ENCODE measurements at places on chromosomes 16 and 17.
A peak's percentile ranks its signal among the peaks of the same experiment; 100 is the strongest.

DNA sequence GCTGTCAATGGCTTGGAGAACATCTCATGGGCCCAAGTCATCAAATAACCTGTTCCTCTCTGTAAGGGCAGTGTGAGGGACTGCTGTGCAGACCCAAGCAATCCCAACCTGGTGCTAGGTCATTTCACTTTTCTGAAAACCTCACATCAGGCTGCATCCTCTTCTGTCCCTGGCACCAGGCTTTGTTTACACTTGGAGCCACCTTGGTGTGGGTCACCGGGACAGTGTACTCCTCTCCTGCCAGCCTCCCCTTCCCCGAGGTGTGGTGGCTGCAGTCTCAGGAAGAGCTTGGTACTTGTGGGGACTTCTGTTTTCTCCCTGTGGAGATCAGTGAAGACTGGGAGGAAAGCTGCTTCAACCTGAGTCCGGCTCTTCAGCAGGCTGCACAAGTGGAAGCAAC is 12.4 kb downstream of the SLC7A6OS start:
- peak overlapping the region; percentile 19 for H3K27ac ChIP-seq
- no peak overlapping the region for H3K4me3 ChIP-seq
- H3K27me3 ChIP-seq: no peaks in the 10 kb centered on the region
- no peaks in the 10 kb centered on the region for H3K36me3 ChIP-seq

- H3K4me3 ChIP-seq: no peak overlapping the region
Measured at GRCh38 chr16:71727551-71728324, 3.2 kb upstream of the PHLPP2 start.

DNA sequence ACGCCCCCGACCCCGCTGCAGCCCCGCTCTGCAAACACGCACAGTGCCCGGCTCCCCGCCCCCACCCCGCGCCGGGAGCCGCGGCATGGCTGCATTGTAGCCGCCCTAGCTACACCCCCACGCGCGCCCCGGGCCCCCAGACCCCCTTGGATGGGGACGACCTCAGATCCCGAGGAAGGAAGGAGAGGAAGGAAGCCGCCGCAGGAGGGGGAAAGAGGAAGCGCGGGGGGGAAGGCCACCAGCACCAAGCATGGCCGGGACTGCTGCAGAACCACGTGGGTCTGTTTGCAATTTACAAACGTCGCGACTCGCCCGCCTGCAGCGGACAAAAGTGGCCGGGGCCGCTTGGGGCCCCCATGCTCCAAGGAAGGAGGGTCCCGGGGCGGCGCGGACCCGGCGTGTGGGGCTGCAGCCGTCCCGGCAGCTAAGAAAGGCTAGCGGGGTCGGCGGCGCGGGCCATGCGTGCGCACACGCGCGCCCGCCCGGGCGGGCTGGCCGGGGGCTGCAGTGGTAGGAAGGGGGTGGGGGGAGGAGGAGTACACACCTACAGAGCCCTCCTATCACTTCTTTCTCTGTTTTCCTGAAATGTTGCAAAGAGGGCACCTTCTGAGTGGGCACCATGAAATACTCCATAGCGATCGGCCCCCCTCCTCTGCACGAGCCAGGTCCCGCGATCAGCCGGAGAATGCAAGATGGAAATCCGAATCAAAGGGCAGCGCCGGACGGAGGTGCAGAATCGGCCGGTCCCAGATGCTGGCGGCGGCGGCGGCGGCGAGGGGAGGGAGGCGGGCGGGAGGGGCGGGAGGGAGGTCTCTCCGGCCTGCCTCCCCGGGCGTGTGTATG is 488 bp downstream of the TFAP4 start:
- H3K36me3 ChIP-seq: no peaks in the 10 kb centered on the region
- DNase-seq: peak; percentile 52
- peak overlapping the region; percentile 95 for H3K4me3 ChIP-seq
- H3K27me3 ChIP-seq: no peaks in the 10 kb centered on the region

GRCh38 chr16:13997933-13998332 is 73.2 kb upstream of the MRTFB start:
- no peaks in the 10 kb centered on the region for H3K36me3 ChIP-seq
- peak; percentile 18 for DNase-seq
- no peaks in the 10 kb centered on the region for H3K27me3 ChIP-seq
- H3K4me3 ChIP-seq: no peak overlapping the region
- H3K27ac ChIP-seq: no peak overlapping the region

DNA sequence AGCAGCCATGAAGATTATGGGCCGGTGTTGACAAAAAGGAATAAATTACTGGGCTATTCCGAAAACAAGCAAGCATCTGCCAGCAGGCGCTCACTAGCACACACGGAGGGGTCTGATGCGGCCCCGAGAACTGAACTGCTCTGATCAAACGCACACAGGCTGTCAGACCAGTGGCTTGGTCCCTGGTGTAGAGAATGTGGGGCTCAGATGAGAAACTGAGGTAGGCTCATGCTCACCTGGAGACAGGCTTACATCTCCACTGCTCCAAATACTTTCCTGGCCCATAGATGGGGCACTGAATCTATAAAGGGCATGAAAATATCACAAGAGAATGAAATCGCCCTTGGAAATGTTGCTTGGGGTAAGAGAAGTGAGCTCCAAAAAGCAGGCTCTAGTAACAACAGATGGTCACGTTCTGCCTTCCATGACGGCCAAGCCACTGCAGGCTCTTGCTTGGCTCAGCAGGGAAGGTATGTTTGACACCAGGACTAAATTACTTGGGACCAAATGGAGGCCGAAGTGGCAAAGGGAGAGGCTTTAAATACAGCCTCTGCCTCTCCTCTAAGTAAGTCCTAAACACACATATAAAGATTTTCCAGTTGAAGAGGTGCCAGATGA is 5.4 kb downstream of the ABR start:
- no peak for DNase-seq
- no peak overlapping the region for H3K27ac ChIP-seq
- H3K36me3 ChIP-seq: no peaks in the 10 kb centered on the region
- H3K4me1 ChIP-seq: peaks cover 14% of the 10 kb centered on the region
- H3K4me3 ChIP-seq: no peak overlapping the region
- no peaks in the 10 kb centered on the region for H3K27me3 ChIP-seq

- DNase-seq: no peak
- no peaks in the 10 kb centered on the region for H3K4me1 ChIP-seq
- H3K27ac ChIP-seq: no peak overlapping the region
- no peaks in the 10 kb centered on the region for H3K27me3 ChIP-seq
- H3K4me3 ChIP-seq: no peak overlapping the region
Measured at GRCh38 chr16:74079232-74079586, 217.4 kb upstream of the PSMD7 start.

DNA sequence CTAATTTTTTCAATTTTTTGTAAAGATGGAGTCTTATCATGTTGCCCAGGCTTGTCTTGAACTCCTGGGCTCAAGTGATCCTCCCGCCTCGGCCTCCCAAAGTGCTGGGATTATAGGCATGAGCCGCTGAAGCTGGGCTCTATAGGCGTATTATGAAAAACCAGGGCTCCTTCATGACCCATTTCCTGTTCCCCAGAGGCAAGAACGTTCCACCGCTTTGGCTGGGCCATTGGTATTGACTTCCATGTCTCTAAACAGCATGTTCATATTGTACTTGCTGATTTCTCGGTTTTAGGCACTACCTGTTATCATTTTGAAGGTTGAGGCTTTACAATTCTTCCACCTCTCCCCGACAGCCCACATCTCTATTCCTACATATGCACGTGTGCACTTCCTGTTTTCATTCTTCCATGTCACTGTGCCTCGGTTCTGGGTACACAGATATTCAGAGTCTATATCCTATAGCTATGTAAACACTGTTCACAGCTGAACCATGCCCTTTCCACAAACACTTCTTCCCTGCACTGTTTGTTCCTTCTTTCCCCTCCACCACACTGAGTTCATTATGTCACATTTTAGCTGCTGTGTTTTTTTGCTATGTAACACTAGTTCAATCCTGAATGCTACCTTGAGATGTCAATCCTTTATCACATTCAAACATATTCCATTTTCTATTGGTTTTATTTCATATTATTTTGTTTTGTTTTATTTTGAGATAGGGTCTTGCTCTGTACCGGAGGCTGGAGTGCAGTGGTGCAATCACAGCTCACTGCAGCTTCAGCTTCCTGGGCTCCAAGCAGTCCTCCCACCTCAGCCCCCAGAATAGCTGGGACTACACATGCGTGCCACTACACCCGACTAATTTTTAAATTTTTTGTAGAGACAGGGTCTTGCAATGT is 16.8 kb upstream of the MAPK3 start:
- H3K4me1 ChIP-seq: peaks cover 18% of the 10 kb centered on the region
- H3K36me3 ChIP-seq: no peaks in the 10 kb centered on the region
- no peak overlapping the region for H3K4me3 ChIP-seq
- peak overlapping the region; percentile 69 for H3K27ac ChIP-seq

GRCh38 chr16:51757124-51757470 is 606.0 kb upstream of the SALL1 start:
- no peak for DNase-seq
- peaks cover 7% of the 10 kb centered on the region for H3K27me3 ChIP-seq
- H3K36me3 ChIP-seq: no peaks in the 10 kb centered on the region
- H3K4me1 ChIP-seq: no peaks in the 10 kb centered on the region
- no peak overlapping the region for H3K27ac ChIP-seq

DNA sequence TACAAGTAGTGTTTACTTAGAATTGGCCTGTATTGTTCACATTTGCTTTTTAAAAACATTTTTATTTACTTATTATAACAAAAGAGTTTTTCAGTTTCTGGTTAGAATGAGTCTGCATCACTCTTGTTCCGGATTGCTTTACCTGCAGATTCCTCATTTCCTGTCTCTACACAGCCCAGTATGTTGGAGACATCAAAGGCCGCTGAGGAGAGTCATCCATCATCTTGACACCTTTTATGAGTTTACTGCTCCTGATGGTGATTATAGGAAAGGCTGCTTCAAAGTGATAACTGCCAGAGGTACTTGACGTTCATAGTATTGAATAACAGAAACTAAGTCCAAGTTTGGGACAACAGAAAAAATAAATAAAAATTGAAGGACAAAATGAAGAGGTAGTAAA is 490.5 kb upstream of the CA10 start:
- no peaks in the 10 kb centered on the region for H3K36me3 ChIP-seq
- H3K4me3 ChIP-seq: no peak overlapping the region
- H3K4me1 ChIP-seq: no peaks in the 10 kb centered on the region
- DNase-seq: peak; percentile 59
- H3K27me3 ChIP-seq: no peaks in the 10 kb centered on the region

- H3K4me1 ChIP-seq: no peaks in the 10 kb centered on the region
- no peak for DNase-seq
- no peaks in the 10 kb centered on the region for H3K36me3 ChIP-seq
- no peak overlapping the region for H3K4me3 ChIP-seq
- no peak overlapping the region for H3K27ac ChIP-seq
- no peaks in the 10 kb centered on the region for H3K27me3 ChIP-seq
Measured at GRCh38 chr17:32596628-32597027, 109.8 kb downstream of the CDK5R1 start.

- no peaks in the 10 kb centered on the region for H3K4me1 ChIP-seq
- no peak overlapping the region for H3K4me3 ChIP-seq
- no peaks in the 10 kb centered on the region for H3K36me3 ChIP-seq
- peaks cover 4% of the 10 kb centered on the region for H3K27me3 ChIP-seq
- H3K27ac ChIP-seq: no peak overlapping the region
Measured at GRCh38 chr17:32307658-32308057, 34.3 kb downstream of the C17orf75 start.

DNA sequence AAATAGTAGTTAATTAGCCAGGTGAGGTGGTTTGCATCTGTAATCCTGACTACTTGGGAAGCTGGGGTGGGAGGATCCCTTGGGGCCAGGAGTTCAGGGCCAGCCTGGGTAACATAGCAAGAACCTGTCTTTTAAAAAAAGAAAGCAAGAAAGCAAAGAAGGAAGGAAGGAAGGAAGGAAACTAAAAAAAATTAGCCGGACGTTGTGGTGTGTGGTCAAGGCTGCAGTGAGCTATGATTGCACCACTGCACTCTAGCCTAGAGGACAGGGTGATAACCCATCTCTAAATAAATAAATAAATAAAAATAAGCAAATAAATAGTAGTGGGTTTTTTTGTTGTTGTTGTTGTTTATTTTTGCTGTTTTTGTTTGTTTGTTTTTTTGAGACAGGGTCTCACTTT is 39.3 kb upstream of the MAP2K6 start:
- H3K27me3 ChIP-seq: no peaks in the 10 kb centered on the region
- H3K36me3 ChIP-seq: no peaks in the 10 kb centered on the region
- no peak overlapping the region for H3K4me3 ChIP-seq
- no peak for DNase-seq
- H3K27ac ChIP-seq: no peak overlapping the region
- H3K4me1 ChIP-seq: no peaks in the 10 kb centered on the region

- H3K27ac ChIP-seq: peak overlapping the region; percentile 86
- H3K36me3 ChIP-seq: no peaks in the 10 kb centered on the region
- no peaks in the 10 kb centered on the region for H3K27me3 ChIP-seq
- peak overlapping the region; percentile 95 for H3K4me3 ChIP-seq
- DNase-seq: peak; percentile 15
Measured at GRCh38 chr16:87765473-87765775, 362 bp downstream of the KLHDC4 start.

- no peaks in the 10 kb centered on the region for H3K27me3 ChIP-seq
- no peaks in the 10 kb centered on the region for H3K36me3 ChIP-seq
- H3K27ac ChIP-seq: no peak overlapping the region
- no peak overlapping the region for H3K4me3 ChIP-seq
- DNase-seq: peak; percentile 75
- H3K4me1 ChIP-seq: no peaks in the 10 kb centered on the region
Measured at GRCh38 chr17:46876353-46876887, 25.0 kb downstream of the WNT9B start.

DNA sequence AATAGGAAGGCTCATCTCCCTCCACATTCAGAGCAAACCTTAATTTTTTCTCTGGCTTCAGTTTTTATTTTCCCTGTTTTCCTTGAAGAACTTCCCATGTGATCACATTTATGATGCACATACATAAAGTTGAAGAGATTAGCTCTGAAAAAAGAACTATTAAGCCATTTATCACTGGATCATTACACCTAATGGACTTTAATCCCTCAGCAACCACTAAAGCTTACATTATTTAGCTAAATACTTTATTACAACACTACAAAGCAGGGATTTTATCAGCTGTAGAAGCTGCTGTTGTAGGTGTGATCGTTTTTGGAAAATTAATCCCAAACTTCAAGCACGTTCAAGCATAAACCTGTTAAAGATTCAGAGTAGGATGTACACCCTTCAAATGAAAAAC is 21.1 kb downstream of the SMYD4 start:
- no peaks in the 10 kb centered on the region for H3K36me3 ChIP-seq
- no peak for DNase-seq
- no peaks in the 10 kb centered on the region for H3K4me1 ChIP-seq
- no peak overlapping the region for H3K27ac ChIP-seq
- no peaks in the 10 kb centered on the region for H3K27me3 ChIP-seq

DNA sequence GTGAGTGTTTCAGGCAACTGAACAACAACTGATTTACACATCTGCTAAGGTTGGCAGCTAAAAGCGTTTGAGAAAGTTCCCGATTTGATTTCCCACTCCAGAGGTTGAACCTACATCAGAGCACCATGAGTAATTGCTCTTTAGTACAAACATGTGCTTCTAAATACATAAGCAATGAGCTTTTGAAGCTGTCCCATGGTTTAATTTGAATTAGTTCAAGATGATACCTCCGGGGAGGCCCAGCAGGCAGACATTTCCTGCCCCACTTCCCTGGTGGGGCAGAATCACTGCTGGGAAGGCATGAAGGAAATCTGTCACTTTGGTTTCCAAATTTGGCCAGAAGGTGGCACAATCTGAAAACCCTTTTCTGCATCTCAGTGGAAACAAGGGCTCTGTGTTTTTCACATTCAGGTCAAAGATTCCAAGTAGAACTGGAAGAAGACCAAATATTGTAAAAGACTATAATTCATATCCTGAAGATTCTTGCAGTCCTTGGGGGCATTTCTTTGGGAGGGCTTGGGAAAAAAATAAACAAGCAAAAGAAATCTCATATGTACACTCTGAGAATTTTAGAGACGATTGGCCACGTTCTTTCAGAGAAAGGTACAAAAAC is 176.2 kb upstream of the FAM20A start:
- H3K4me1 ChIP-seq: peaks cover 5% of the 10 kb centered on the region
- peak; percentile 43 for DNase-seq
- no peak overlapping the region for H3K4me3 ChIP-seq

GRCh38 chr17:73071066-73071999 is 21.2 kb downstream of the SLC39A11 start:
- no peak overlapping the region for H3K27ac ChIP-seq
- no peaks in the 10 kb centered on the region for H3K4me1 ChIP-seq
- DNase-seq: no peak
- H3K4me3 ChIP-seq: no peak overlapping the region

All from transverse colon (tissue), 4 donors.